ENCODE measurements at places on chromosomes 5 and 9.

GRCh38 chr5:79561525-79561893 lies 47.6 kb upstream of the HOMER1 start:
- no peak for DNase-seq

GRCh38 chr5:84239494-84239893 lies 145.2 kb downstream of the EDIL3 start:
- no peak for DNase-seq

DNA sequence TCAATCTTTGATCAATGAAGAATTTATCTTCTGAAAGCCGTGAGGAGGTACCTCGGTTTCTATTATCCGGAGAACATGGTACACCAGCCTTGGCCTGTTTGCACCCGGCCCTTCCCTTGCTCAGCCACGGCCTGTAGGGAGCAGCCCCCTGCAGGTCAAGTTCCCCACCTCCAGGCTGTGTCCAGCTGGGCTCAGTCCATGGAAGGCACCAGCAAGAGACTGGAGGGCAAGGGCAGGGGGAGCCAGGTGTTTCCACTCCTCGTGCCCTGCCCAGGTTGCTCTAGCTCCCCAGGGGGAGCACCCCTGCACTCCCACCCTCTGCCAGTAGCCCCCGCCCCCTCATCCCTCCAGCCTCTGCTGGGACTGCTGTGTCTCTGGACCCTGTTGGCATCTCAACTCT lies 87.3 kb upstream of the ADAMTS2 start:
- DNase-seq = no peak

GRCh38 chr5:133938039-133938821 lies 30.2 kb downstream of the C5orf15 start:
- DNase-seq = no peak
